NCI-H2171 treated with DMSO at 0.1 percent for 48 hours (cell line): ENCODE measurements at places on chromosomes 7 and 10.
A peak's percentile ranks its signal among the peaks of the same experiment; 100 is the strongest.

- DNase-seq = peak; percentile 47
These were observed 346.6 kb upstream of the BMPER start for GRCh38 chr7:33558549-33559323.

- DNase-seq = no peak
These were observed 195.0 kb downstream of the MTERF1 start for GRCh38 chr7:91685544-91685943.

DNA sequence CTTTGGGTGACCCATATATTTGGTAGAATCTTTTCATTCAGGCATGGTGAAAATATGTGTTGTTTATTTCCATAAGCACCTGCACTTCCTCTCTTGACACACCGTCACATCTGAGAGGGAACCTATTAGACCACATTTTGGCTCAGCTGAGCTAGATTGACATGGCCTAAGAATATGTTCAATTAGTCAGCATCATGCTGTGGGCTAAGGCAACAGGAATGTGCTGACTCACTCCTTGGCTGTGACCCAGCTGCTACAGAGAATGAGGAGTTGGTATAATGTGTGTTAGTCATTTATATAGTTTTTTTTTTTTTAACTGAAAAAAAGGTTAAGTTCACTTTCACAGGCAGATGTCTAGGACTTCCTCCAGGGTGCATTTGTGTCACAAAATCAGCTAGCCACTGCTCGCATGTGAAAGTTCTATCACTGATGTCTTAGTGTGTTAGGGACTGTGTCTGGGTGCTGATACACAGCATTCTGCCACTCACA, 180.6 kb downstream of the SEMA3E start:
- peak; percentile 87 for DNase-seq

DNA sequence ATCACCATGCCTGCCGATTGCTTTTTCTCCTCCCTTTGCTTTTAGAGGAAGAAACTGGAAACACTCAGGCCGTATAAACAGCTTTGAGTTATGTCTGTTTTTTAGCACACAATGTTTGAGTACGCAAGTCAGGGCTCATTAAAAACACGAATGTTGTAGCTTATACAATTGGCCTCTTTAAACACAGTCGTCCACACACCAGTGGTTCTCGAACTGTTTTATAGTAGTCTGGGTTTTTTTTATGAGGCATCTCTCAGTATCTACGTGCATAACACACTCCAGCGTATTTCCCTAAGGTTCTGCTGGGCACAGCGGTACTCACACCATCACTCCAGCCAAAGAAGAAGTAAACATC, 13.4 kb upstream of the CARD11 start:
- DNase-seq = no peak

- DNase-seq = no peak
These were observed 990 bp downstream of the CALML3 start for GRCh38 chr10:5525561-5526341.

- no peak for DNase-seq
These were observed 35.9 kb upstream of the CYP2C9 start for GRCh38 chr10:94902570-94902969.

GRCh38 chr7:23115991-23116390, 10.4 kb downstream of the KLHL7 start:
- DNase-seq = no peak

DNA sequence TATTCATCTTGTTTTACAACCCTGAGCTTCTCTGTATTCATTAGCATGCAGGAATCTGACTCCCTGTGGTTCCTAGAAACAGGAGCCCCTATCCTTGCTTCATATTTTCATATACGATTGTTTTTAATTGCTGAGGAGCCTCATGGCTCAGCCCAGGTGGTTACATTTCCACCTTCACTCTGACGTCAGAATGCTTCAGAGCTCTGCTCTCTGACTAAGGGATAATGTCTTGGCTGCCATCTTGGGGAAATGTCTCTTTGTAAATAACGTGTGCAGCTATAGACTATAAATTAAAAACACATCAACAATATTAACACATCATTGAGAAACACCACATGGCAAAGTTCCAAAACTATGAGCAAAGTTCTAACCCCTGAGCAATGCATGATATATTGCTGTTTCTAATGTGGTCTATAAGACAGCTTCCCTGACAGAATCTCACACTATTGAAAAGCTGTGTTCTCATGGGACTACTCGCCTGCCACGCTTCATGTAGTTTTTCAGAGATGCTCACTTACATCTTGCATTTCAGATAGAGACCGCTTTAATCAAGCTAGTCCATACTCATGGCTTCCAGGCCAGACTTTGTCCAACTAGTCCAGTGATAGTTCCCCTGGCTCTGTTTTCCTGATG, 227.0 kb downstream of the SORCS3 start:
- DNase-seq = no peak

- DNase-seq = no peak
These were observed 31.4 kb downstream of the LRMDA start for GRCh38 chr10:75462865-75463264.

- no peak for DNase-seq
These were observed 231.6 kb downstream of the GRM8 start for GRCh38 chr7:127021019-127021738.

DNA sequence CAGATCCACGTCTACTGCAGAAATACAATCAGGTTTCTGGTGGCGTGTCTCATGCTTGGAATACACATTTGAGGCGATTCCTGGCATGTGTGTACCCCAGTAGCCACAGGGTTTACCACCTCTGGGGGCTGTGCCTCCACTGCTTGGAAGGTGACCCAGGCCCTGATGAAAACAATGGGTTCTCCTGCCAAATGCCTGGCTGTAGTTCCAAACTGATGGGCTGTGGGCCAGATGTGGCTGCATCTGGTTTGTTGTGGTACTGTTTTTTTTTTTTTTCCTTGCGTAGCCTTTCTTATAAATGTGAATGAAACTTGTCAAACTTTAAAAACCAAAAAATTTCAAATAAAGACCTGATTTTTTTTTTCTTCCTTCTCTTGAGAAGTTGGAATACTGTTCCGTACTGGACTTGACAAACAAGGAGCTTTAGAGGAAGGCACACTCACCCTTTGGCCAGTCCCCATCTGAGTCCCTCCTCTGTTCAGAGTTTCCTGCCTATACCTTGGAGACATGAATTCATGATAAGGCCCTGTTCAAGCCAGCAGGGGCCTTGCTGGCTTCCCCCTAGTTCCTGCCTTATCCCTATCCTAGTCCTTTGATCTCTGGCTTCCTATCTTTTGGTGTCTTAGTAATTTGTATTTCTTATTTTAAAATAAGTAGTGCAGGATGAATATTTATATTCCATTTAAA, 217.1 kb downstream of the PHTF2 start:
- no peak for DNase-seq

DNA sequence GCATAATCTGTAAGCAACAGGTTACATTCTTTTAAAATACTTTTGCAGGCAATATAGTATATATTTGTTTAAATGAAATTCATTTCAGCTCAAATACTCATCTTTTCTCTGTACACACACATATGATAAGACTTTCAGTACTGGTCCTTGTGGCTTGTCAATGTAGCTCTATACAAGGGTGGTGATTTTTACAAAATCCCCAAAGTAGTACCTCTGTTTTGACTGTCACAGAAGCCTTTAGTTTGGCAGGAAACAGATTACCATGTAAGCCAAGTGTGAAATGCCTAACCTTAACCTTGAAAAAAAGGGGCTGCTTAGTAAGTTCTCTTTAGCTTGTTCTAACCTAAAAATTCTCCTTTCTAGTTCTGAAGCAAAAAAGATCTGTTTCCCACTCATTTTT, 87.9 kb downstream of the KCND2 start:
- no peak for DNase-seq

- no peak for DNase-seq
These were observed 186.3 kb downstream of the CAMK1D start for GRCh38 chr10:12535656-12536055.

- no peak for DNase-seq
These were observed 82.7 kb upstream of the GPR22 start for GRCh38 chr7:107387128-107387527.

GRCh38 chr10:94225589-94225988, 137.2 kb downstream of the NOC3L start:
- no peak for DNase-seq

DNA sequence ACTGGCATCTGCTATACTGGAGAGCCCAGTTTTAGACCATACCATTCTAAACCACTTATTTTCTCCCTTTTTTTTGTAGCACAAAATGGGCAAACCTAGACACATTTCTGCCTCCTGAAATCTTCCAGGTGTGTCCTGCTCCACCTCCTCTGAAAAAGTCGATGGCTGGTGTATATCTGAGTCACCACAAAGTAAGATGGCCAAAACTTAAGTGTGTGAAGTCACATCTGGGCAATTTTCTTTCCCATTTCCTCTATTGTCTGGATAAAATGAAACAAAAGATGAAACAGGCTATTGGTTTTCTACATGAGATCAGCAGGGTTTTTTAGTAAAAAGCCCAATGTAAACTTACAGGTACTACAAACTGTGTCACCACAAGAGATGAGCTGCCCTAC, 65.5 kb downstream of the OSBPL3 start:
- DNase-seq = no peak

DNA sequence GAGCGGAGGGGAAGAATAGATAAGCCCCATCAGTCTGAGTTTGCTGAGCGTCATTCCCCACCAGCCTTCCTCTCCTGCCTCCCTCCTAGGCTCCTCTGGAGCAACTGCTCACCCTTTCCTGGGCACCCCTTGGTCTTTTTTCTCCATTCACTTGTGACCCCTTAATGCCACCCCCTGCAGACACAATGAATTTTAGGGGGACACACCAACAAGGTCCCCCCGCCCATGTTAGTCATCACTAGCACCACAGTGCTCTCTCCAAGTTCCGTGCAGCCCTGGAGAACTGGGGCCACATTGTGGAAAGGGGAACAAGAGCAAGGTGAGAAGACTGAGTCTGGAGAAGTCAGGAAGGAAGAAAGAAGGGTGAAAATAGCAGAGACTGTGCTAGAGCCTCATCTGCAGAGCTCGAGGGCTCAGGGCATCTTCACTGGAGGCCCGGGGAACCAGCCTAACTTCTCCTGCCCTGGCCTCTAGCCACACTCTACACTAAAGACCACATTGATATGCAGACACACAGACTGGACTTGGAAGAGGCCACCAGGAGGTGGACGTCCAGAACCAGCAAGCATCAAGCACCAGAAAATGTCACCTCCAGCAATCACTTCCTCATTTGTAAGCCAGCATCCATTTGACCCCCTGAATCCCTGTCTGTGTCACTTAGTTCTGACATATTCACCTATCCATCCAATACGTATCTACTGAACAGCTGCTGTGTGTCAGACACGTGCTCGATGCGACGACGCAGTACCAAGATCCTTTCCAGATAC, 17.5 kb downstream of the RGR start:
- no peak for DNase-seq

DNA sequence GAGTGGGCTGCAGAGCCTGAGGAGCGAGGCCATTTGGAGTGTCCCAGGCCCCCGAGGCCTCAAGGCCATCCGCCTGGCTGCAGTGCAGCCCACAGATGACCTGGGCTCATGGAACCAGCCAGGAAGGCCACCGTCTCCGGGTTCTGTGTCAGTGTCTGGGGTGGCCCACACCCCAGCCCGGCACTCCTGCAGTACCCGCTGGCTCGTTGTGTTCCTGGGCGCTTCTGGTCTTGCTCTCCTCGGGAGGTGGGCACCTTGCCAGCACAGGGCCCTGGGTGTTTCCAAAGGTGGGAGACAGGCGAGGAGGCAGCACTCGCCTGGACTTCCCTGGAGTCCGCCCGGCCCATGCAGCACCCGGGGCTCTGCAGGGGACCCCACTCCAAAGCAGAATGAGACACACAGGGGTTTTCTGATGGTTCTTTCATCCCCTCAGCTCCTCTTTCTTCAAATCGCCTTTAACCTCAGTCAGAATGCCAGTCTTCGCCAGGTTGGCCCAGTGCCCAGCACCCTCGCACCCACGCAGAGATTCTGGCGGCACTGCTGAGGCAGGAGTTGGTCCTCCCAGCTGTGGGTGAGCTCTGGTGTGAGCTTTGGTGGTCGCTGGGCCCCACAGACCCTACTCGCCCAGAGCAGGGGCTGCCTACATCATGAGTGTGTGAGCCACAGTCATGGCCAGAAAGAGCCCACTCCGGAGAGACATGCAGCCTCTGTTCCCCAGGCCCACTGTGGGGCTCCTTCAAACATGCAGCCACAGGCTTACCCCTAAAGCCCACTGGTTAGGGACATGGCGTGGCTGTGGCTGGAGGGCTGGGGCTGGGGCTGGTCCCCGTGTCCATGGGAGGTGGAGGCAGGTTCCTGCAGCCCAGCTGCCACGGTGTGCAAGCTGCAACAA, 155.7 kb downstream of the EBF3 start:
- no peak for DNase-seq

GRCh38 chr10:52351914-52352330, 37.8 kb downstream of the DKK1 start:
- no peak for DNase-seq

DNA sequence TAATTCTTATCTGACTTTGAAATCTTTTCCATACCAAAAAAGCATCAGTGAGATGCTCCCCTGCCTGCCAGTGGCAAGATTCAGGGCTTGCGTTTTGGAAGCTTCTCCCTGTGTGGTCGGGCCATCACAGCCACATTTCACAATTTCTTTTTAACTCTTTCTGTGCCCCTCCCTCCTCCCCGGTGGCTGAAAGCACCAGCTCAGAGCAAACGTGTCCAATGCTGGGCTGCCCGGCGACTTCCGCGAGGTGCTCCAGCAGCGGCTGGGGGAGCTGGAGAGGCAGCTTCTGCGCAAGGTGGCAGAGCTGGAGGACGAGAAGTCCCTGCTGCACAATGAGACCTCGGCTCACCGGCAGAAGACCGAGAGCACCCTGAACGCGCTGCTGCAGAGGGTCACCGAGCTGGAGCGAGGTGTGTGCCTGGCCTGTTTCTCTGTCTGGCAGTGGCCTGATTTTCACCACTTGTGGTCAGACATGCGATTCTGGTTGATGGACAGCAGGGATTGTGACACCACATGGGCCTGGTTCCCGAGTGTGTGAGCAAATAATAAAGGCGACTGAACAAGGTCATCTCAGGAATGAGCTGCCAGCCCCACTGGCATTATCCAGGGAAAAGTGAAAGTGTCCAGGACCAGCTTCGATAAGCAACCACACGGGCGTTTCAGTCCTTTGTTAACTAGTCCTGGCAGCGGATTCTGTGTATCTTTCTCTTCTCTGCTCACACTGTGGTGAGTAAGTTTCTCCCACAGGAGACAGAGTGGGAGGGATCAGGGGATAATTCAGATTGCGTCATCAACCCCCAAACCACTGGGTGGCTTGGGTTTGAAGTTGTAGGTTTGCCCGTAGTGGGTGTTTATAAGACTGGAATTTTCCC, 2.6 kb downstream of the NPTX2 start:
- DNase-seq = no peak

- DNase-seq = no peak
These were observed 29.2 kb downstream of the ZNF783 start for GRCh38 chr7:149291036-149291780.

DNA sequence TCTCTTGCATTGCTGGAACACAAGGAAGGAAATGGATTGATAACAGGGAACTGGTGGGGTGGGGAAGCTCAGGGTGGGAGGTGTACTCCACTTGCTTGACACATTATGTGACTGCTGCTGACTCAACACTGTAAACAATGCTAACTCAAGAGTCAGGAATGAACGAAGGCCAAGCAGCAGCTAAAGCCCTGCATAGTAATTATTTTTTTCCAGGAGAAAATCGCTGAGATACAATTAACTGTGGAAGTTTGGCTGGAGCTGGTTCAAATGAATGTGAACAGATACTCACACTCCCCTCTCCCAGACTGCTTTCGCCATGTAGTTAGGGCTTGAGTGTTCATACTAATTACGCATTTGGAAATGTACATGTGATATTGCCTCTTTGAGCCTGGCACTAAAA, 170.9 kb upstream of the AOAH start:
- no peak for DNase-seq

- DNase-seq = no peak
These were observed 162.4 kb downstream of the TCERG1L start for GRCh38 chr10:131149111-131149510.

- no peak for DNase-seq
These were observed 333.6 kb downstream of the ADARB2 start for GRCh38 chr10:1403508-1404322.
